Activated CD4-positive, alpha-beta T cell treated with anti-CD3 and anti-CD28 coated beads, Interleukin-2, amount 50 U/mL, for 16 hours (primary cell): ENCODE measurements at places on chromosomes 11 and 22.

GRCh38 chr22:39003165-39003638, 10.9 kb upstream of the APOBEC3C start:
- peak; percentile 86 for DNase-seq

DNA sequence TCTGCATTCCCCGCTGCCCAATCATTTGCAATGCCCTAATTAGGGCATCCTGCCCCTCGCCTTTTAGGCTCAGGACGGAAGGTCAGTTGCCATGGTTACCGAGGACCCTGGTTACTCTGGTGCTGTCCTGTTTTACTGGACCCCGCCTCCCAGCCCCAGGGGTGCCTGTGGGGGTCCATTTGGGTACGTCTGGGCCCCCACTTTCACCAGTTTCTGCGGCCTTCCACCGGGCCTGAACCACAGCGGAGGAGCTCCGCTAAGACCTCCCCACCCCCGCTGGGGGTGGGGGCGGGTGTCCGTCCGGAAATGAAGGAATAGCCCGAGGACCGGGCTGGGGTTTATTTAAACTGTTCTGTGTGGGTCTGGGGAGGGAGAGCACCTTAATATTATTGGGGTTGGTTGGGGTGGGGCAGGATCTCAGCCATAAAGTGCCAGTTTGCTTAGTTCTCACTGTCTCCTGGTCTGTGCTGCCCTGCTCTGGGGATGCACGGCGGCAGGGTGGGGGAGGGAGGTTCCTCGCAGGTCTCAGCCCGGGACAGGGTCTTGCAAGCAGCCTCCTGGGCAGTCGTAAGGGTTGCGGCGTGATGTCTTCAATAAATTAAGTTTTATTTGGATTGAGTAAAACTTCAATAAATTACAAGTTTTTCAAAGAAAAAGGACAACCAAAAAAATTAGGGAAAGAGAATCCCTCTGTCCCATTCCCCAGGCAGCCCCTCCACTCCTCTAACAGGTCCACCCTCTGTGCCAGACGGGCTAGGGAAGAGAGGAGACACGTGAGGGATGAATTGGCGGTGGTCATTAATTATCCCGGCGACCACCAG, 5.3 kb downstream of the PHOX2A start:
- no peak for DNase-seq

DNA sequence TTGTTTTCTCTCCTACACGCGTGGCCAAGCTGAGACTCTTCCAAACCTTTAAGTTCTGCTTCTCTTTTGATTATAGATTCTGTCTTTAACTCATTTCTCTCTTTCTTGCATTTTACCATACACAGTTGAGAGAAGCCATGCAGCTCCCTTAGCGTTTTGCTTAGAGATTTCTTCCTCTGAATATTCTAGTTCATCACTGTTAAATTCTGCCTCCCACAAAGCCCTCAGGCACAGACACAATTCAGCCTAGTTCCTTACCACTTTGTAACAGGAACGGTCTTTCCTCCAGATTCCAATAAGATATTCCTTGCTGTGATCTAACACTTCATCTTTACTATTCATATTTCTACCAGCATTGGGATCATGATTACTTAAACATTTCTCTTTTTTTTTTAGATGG, 24.7 kb upstream of the CD81 start:
- no peak for DNase-seq

DNA sequence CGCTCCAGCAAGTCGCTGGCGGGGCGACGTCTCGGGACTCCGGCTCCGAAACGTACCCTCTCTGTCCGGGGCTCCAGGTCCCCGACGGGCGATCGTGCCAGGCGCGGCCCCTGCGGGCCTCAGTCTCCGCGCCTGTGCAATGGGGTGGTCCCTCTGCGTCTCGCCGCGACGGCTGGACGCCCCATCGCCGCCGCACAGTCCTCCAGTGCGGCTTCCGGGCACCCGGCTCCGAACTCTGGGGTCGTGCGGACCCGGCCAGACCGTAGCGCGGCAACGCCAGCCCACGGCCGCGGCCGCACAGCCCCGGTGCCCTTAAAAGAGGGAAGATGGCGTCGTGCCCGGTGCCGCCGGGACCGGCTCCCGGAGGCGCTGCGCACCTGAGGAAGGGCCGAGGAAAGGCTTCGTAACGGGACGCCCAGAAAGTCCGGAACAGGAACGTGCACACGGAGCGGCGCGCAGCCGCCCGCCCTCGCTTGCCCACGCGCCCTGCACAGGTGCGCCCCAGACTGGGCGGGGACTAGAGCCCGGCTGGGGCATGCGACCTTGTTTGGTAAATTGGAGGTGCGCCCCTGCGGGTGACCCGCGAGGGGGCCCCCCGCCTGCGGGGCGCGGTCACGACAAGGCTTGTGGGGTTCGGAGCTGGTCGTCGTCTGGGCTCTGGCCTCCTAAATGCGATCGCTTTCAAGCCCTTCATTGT, 525 bp downstream of the BIK start:
- DNase-seq, result peak; percentile 10

DNA sequence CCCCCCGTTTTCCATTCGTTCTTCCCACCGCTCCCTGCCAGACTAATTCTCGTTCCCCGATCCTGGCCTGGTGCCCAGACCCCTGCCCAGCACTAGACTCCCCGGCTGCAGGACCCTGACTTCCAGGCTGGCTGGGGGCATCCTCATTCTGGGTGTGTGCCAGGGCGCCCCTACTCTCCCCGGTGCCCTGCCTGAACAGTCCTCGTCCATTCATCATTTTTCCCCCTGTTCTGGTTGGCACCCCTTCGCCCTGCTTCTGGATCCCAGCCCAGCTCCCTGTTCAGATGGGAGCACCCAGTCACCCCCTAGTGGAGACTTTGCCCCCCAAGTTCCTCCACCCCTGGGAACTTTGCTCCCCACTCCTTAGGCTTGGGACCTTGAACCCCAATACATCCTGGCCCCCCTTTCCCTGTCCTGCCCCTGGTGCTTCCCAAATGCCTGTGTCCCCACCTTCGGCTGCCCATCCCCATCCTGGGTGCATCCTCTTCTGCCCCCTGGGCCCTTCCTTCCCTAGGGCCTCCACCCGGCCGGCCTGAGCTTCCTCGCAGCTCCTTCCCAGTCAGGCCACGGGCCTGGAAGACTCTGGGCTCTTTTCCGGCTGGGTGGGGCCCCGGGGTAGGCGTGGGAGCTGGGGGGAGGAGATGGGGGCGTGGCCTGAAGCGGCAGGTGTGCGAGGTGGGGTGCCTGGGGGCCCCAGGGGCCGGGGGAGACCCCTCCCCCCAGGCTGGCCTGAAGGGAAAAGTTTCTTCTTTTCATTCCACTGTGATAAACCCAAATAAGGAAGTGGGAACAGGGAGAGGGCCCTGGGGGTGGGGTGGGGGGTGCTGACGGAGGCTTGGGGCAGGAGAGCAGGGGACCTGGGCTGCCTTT, 908 bp downstream of the PLCB3 start:
- DNase-seq, result no peak

DNA sequence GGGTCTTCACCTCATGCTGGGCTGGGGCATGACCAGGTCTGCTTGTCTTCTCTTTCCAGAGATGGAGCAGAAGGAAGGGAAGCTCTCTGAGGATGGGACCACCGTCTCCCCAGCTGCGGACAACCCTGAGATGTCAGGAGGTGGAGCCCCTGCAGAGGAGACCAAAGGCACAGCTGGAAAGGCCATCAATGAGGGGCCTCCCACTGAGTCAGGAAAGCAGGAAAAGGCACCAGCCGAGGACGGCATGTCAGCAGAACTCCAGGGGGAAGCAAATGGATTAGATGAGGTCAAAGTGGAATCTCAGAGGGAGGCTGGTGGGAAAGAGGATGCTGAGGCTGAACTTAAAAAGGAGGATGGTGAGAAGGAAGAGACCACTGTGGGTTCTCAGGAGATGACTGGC, 5.2 kb downstream of the SMTNL1 start:
- DNase-seq, result no peak

- no peak for DNase-seq
These were observed 20.2 kb upstream of the RGL4 start for GRCh38 chr22:23670378-23671295.

- no peak for DNase-seq
These were observed at the start of gene MUC5B for GRCh38 chr11:1222491-1223345. Gene MUC5B (plus strand): TSS chr11:1223066. CDS start chr11:1223124, 58 bp downstream.

DNA sequence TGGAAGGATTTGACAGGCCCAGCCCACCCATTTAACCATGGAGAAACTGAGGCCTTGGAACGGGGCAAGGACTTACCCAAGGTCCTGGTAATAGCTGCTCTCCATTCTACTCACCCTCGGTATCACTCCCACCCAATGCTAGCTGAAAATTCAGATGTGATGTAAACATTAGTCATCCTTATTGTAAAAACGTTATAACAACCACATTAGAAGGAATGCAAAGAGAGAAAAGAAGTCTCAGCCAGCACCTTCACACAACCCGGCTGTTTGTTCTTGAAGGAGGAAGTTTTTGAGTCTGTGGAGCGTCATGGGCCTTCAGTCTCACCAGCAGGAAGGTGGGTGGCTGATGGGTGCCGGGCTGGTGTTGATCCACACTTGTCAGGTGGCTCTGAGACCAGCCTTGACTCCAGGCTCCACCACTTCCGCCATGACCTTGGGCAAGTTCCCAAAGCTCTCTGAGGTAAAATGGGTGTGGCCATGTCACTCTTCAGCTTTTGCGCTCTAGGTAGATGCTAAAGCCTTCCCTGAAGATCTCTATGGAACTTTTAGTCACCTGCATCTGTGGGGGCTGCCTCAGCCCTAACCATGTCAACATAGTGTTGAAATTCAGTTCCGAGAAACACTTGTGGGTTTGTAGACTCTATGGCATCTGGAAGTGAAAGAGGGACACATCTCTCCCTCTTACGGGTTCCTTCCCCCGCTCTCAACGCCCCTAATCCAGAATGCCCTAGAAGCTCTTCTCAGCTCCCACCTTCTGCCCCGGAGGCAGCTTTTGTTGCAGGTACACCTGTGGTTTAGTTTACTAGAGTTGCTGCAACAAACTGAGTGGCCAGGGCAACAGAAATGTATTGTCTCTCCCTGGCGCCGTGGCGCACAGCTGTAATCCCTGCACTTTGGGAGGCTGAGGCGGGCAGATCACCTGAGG, 14.8 kb downstream of the CD6 start:
- peak; percentile 90 for DNase-seq

GRCh38 chr11:45322111-45322705, 36.1 kb upstream of the SYT13 start:
- no peak for DNase-seq

DNA sequence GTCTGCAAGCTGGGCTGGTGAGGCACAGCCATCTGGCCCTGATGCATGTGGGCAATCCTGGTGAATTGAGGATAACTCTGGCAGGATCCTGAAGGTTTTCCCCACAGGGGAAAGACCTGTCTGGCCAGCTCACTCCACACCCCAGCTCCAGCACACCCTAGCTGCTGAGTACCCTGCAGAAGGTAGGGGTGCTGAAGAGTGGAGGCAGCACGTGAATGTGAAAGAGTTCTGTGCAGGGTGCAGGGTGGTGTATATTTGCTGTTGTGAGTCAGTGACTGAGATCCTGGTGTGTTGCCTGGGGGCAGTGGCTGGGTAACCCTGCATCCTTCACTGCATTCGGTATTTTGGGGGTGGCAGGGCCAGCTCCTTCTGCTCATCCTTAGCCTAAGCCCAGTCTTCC, 22.4 kb downstream of the DGAT2 start:
- DNase-seq, result no peak

GRCh38 chr11:83611600-83611999, 325.4 kb upstream of the CCDC90B start:
- DNase-seq, result no peak

GRCh38 chr11:126879516-126879915, 121.1 kb downstream of the KIRREL3 start:
- DNase-seq, result no peak

DNA sequence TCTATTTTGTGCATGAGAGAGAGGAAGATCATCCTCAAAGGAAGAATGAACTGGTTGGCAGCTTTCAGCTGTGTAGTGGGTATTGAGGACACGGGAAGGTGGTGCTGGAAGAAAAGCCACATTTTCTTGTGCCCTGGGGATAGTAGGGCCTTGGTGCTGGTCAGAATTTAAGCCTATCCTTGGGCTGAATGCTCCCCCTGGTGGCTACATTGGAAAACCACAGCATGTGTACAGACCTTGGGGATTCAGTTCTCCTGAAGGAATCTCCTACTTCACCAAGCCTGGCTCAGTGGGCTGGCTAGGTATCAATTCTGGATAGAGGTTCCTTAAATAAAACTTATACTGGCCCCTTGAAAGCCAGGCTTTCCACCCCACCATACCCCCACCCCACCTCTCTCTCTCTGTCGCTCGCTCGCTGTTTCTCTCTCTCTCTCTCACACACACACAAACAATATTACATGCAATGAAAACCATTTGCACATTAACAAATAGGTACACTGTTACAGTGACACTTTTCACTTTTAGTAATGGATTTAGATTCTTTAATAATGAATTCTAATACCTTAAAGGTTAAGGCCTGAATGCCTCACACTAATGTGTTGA, 2.8 kb upstream of the OR51M1 start:
- DNase-seq, result peak; percentile 46

DNA sequence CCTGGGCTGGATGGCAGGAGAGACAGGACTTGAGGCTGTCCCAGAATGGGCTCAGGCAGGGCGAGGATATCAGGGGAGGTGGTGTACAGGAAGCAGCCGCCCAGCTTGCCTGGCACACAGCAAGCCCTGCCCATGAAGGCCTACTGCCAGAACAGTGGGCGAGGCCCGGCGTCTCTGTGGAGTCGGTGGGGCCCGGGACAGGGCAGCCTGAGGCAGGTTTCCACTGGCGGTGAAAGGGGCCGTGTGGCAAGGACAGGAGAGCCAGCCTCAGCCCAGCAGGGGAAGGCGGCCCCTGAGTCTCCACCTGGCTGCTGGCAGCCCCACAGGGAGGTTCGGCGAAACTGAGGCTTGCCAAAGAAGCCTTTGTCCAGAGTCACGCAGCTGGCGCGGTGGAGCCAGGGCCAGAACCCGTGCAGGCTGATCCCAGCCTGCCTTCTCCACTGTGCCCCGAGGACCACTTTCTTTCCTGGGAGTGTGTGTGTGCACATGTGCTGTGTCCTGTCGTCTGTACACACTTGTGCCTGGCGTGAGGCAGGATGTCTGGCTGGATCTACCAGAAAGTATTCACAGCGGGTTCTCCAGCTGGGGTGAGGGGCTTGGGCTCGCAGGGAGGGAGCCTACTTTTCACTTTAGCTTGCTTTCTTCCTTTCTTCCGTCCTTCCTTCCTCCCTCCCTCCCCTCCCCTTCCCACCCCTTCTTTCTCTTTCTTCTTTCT, 1.2 kb downstream of the TSPO start:
- DNase-seq, result peak; percentile 66

- DNase-seq, result no peak
These were observed 1.6 kb downstream of the KIAA1671 start for GRCh38 chr22:24954114-24954463.

- DNase-seq, result no peak
These were observed 76.9 kb upstream of the TRIM77 start for GRCh38 chr11:89633135-89633705.
